ENCODE measurements at places on chromosomes 5 and 9.
A peak's percentile ranks its signal among the peaks of the same experiment; 100 is the strongest.

- DNase-seq: no peak
Observed at GRCh38 chr5:56337715-56338319, 104.7 kb upstream of the ANKRD55 start.

DNA sequence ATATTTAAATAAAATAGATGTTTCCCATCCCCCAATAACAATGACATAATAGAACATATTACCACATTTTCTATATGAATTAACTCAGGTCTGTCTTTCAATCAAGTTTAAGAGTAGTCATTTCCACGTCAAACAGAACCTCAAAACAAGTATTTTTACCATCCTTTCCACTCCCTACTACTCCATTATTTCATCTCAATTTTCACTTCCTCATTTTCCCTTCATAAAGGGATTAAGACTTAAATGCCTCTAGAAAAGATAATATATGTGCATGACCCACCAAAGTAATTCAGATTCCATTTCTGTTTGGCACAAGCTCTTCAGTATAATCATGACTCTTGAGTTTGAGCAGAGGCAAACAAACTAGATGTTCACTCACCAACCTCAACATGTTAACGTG is 40.4 kb downstream of the ELOVL7 start:
- no peak for DNase-seq

DNA sequence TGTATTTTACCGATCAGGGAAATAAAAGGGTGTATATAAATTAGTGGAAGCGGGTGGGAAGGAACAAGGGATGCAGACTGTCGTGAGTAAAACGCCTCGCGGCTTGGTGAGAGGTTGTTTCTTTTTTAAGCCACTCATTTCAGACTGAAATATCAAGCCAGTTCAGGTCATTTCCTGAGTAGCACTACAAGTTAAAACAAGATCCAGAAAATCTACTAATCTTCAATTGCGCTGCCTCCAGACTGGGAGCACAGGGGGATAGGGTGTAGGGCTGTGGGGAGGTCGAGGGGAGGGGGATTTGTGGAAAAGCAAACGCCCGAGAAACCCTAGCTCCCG is 140.8 kb downstream of the TSSK1B start:
- no peak for DNase-seq

GRCh38 chr9:122338994-122339393 is 31.8 kb upstream of the PTGS1 start:
- DNase-seq: no peak

DNA sequence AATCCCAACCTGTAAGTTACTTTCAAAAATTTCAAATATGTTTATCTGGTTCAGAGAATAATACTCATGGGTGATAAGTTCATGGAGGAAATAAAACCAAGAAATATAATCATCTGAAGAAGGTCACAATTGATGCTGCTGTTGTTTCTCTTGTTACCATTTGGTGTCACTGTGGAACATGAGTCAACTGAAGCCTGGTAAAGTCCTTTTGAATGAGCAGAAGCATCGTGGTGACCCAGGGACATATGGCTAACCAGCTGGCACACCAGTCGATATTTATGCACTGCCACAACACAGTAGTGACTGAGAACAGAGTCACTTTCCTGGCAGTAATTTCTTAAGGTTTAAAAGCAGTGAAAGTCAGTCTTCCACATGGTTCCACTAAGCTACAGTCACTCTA is 612.9 kb upstream of the TLE4 start:
- DNase-seq: no peak

DNA sequence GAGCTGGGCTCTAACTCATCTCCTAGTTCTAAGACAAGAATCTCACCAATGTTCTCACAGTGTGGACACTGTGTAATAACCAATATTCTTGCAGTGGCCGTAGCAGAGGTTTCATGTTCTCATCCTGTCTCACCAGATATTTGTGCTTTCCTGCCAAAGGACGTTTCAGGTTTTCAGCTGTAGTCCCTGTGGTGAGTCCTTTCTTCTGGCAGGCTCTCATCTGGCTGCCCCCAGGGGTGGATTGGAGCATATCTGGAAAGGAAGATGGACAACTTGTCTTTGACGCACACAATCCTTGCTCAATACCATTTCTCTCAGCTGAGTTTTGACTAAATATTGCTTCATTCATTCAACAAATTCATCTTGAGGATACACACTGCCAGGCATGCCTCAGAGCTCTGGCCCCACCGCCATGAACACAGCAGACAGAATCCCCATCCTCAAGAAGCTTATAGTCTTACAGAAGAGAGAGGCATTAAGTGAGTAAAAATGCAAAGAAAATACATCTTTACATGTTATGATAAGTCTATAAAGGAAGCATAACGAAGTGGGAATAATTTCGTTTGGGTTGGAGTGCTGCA is 33.8 kb upstream of the NEURL1B start:
- no peak for DNase-seq

DNA sequence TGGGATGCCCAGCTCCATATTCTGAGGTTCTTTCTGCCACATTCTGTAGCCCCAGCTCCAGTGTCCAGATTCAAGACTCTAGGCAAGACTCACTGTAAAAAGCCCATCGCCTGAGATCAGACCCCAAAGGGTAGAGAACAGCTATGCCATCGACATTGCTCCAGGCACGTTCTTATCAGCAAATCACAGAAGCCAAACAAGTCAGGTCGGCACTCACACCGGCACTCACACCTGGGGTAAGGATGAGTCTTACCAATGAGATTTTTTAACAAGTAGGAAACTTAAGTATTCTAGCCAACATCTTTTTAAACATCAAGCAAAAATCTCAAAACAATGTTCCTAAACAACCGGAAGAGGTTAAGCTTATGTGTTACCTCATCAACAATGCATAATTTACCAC is 2.4 kb downstream of the CDKN2AIPNL start:
- DNase-seq: no peak

DNA sequence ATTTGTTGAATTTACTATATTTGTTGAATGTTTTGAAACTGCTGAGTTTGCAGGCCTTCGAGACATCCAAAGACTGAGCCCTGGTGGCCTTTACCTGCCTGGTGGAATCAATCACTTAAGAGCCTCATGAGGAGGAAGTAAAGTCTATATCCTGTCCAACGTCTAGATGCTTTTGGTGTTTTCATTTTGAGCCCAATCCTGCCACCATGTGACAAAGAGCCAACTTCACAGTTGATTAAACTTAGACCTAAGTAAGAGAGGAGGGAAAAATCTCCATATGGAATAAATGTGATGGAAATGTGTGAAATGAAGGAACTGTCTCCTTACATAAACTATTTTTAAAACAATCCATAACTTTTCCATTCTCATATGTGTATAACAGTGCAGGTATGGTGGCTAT is 220.1 kb downstream of the PRR16 start:
- DNase-seq: no peak

GRCh38 chr9:6557883-6558616 is 87.5 kb downstream of the GLDC start:
- peak; percentile 54 for DNase-seq

- DNase-seq: peak; percentile 77
Observed at GRCh38 chr5:134026521-134027287, 21.9 kb upstream of the VDAC1 start.

- DNase-seq: no peak
Observed at GRCh38 chr5:109942646-109943045, 252.9 kb downstream of the MAN2A1 start.

DNA sequence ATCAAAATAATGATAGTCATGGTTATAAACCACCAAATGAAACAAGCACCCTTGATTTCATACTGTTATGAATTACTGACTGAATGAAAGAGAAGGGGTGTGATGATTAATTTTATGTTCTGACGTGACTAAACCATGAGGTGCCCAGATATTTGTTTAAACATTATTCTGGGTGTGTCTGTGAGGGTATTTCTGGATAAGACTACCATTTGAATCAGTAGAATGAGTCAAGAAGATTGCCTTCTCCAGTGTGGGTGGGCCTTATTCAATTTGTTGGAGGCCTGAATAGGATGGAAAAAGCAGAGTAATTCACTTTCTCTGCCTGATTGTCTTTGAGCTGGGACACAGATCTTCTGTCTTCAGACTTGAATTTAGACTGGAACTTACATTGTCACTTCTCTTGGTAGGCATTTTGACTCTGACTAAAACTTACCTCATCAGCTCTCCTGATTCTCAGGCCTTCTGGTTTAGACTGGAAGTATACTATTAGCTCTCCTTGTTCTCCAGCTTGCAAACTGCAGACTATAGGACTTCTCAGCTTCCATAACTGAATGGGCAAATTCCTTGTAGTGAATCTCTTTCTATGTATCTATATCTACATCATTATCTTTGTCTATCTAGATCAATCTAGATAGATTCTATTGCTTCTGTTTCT is 321.9 kb upstream of the TARS1 start:
- no peak for DNase-seq

DNA sequence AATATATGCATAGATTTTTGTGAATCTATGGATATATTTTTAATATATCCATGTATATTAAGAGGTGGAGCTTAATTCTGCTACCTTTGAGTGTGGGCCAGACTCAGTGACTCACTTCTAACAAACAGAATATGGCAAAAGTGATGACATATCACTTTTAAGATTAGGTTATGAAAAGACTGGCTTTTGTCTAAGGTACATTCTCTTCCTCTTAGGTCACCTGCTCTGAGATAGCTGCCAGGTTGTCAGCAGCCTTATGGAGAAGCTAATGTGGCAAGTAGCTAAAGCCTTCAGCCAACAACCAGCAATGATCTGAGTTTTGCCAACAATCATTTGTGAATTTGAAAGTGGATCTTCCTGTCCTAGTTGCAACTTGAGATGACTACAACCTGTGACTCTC is 83.8 kb downstream of the ANKRD31 start:
- no peak for DNase-seq

DNA sequence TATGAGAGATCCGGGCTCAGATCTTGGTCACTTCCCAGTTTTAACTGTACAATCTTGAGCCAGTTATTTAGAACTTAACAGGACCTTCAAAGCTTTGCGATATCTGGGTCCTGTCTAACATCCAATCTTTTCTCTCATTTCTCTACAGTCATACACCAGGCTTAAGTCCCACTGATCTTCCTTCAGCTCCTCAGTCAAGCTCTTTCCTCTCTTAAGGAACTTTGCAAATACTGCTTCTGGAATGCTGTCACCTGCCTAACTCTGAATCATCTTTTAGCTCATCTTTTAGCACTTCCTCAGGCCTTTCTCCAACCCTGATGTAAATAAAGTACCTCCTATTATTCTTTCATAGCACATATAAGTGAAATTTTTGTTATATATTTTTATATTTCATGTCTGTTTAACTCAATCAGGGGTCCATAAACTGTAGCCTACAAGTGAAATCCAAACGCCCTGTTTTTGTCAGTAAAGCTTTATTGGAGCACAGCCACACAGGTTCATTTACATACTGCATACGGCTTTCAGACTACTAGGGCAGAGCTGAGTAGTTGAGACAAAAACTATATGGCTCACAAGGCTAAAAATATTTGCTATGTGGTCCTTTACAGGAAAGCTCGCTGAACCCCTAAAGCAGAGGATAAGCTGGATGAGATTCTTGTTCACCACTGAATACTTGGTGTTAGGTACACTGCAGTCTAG is 63.5 kb downstream of the MEF2C start:
- no peak for DNase-seq

DNA sequence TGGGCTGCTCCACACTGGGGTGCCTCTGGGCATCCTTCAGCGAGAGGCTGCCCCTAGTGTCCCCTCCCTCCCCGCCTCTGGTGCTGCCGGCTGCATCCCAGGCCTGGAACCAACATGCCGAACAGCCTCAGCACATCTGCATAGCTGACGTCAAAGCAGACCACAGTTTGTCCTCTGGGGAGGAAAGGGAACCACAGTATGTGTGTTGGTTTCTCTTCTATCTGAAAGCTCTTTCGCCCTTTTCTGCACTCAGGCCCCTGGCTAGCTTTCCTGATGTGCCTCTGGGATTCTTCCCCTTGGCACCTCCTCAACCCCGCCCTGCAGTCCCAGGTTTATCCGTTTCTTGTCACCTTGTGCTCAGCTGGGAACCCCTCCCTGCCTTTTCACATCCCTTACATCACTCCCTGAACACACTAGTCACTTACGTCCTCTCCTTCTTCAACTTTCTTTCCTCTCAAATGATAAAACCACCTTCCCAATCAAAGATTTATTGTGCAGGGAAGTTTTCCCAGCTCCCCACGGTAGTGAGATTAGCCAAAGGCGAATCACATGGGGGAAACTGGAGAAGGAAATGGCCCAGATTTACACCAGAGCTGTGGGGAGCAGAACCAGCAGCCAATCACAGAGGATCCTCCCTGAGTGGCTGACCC is 35.5 kb upstream of the B4GALT1 start:
- DNase-seq: no peak

DNA sequence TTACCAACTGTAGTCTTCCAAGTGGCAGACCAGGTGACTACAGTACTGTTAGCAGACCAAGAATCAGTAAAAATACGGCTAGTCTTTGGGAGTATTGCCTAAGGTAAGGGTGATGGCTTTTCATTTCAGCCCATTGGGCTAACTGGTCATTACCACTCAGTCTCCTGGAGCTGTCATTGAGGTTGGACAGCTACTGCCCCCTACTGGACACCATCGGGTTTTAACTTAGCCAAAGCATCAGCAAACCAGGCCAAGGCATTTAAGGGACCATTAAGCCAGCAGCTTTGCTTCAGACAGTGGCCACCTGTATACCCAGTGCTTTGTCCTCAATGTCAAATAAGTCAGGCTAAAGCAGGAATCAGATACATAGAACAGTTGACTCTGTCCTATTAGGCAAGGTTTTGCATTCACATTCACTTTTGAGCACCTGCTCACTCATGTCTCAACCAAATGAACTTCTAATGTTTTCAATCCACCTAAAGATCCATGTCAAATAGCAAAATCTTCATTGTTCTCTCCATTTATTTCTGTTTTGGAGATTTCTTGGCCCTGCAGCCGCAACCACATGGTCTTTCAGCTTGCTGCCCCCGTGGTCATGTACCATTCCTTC is 117.2 kb downstream of the INVS start:
- DNase-seq: peak; percentile 70

GRCh38 chr9:32867026-32867425 is 83.7 kb downstream of the TMEM215 start:
- no peak for DNase-seq

GRCh38 chr9:13139641-13140171 is 139.8 kb downstream of the MPDZ start:
- no peak for DNase-seq

GRCh38 chr5:16037121-16037845 is 142.3 kb downstream of the MARCHF11 start:
- no peak for DNase-seq

- peak; percentile 12 for DNase-seq
Observed at GRCh38 chr5:135312255-135312935, 86.6 kb downstream of the MACROH2A1 start.

DNA sequence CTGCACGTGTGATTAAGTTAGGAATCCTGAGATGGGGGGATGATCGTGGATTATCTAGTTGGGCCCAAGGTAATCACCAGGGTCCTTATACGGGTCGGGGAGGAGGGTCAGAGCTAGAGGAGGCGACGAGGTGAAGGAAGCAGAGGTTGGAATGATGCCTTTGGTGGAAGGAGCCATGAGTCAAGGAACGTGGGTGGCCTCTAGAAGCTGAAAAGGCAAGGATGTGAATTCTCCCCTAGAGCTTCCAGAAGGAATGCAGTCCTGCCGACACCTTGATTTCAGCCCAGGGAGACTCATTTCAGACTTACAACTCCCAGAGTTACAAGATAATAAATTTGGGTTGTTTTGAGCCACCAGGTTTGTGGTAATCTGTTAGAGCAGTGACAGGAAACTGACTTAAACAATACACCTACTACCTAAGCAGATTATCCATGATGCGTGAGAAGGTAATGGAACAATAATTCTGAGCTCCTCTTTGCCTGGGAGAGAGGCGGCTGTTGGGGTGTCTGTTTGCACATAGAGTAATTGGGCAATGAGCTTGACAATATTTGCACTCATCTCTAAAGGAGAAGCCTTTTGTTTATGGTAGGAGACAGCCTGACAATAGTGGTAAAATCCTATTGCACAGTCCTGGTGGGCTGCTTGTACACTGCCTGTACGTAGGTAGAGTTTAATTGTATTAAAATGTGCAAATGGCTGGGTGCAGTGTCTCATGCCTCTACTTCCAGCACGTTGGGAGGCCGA is 129.3 kb upstream of the IER5L start:
- DNase-seq: no peak
